NCI-H774 (cell line): ENCODE measurements at places on chromosomes 2 and 18.

GRCh38 chr18:65906621-65907034 is 155.8 kb downstream of the CDH7 start:
- no peak for DNase-seq

GRCh38 chr18:40407909-40408308 is 1547.1 kb upstream of the PIK3C3 start:
- DNase-seq = no peak

- no peak for DNase-seq
Measured at GRCh38 chr2:96325884-96326255, 753 bp downstream of the ITPRIPL1 start.

- DNase-seq = no peak
Measured at GRCh38 chr2:182020286-182021070, 34.8 kb downstream of the PPP1R1C start.

DNA sequence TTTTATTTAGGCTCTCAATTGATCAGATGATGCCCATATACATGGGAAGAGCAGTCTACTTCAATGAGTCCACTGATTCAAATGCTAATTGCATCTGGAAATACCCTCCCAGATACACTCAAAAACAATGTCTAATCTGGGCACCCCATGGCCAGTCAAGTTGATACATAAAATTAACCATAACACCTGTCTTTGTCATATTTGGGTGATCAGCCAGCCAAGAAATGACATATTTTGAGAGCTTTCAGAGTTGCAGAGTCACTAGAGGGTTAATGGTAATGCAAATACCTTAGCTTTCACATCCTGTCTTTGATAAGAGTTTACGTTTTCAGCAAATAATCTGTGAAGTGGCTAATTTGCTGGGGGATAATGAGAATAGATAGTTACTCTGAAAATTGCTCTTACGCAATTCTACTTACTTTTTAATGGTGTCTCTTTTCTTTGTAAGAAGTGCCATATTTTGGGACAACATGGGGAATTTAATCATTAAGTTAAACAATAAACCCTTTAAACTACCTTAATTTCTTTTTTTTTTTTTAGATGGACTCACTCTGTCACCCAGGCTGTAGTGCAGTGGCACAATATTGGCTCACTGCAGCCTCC is 49.1 kb downstream of the CCDC195 start:
- no peak for DNase-seq

DNA sequence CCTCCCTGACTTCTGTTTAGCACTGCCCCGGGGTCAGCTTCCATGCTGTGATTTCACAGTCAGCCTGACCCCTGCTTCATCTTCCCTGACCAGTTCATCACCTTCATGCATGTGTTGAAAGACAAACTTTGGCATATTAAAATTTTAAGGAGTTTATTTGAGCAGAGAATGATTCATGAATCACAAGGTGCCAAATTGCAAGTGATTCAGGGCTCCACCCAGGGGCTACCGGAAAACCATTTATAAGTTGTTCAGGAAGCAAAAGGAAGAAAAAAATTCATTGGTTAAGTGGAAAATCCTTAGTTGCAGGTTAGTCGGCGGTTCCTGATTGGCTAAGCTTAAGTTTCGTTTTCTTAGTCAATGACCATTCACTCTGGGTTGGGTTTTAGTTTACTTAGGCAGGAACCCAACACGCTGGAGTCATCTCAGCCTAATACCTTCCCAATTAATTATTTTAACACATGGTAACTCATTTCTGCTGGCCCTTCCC is 10.6 kb downstream of the IL1F10 start:
- no peak for DNase-seq

DNA sequence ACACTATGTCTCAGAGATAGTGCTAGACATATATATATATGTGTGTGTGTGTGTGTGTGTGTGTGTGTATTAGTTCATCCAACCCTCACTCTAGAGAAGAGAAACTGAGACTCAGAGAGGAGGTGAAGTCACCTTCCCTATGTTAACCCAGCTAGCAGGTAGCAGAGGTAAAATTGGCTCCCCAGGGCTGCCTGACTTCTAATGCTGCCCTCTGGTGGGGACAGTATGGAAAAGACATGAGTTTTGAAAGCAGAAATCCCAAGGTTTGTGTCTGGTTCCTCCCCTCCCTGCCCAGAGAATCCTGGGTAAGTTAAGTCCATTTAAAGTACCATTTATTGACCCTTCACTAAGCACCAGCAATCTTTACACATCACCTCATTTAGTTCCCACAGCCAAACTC is 137.7 kb downstream of the THNSL2 start:
- DNase-seq = no peak

DNA sequence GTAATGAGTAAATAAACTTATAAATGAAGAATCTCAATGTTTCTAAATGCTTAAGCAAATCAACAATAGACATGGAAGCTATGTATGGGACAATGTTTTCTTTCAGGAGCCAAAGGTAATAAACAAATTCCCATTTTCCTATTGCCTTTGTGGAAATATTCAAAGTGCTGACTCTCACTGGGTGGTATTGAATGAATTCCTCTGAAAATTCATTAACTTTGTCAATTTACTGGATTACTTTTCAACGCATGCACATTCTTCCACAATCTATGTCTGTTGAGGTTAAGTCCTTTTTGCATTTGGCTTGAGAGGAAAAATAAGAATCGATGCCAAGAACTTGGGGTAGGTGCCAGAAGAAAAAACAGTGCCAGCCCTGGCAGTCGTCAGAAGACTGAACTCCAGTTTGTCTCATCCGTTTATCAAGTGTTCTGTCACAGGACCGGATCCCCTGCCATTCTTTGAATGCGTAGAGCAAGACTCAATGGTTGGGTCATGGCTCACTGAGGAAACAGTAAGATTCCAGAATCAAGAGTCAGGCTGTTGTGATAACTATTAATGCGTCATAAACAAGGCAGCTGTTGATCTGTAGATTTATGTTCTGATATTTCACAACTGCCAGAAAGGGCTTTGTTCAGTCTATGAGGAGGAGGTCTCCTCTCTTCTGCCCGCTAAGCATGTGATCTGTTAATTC is 133.3 kb downstream of the GFPT1 start:
- DNase-seq = no peak

DNA sequence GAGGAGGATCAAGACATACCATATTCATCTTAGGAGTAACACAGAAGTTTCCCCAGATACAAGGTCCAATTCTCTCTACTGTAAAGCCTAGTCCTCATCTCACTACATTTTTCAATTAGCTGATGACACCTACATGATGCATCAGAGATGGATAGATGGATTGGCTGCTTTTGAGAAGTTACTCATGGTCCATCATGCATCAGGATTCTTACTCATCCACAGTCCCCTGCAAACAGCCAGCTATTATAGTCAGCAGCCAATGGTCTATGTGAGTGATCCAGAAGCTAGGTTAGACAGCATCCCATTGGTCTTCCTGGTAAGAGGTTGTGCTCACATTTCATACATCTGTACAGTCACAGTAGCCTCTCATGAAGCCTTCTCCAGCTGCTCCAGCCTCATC is 154.5 kb upstream of the NRP2 start:
- DNase-seq = no peak

DNA sequence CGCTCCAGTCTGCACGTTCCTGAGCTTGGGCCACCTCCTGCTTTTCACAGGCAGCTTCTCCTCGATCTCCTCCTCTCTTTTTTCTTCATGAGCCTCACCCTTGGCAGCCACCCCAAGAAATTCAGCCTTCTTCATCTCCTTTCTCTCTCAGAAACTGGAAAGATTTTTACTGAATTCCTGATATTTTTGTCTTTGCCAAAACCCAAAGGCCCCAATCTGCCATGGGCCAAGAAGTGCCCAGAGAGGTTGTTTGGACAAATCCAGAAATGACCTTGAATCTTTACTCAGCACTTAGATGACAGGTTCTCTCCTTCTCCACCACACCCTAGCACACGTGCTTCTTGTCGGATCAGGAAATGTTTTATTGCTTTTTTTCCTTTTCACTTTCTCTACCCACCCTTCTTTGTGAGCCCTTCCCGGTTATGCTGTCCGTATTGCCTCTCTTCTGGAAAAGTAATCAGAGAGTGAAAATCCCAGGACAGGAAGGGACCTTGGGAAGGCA is 134.5 kb upstream of the TNP1 start:
- DNase-seq = no peak

GRCh38 chr2:101961338-101962191 is 30.2 kb upstream of the IL1R2 start:
- DNase-seq = no peak

DNA sequence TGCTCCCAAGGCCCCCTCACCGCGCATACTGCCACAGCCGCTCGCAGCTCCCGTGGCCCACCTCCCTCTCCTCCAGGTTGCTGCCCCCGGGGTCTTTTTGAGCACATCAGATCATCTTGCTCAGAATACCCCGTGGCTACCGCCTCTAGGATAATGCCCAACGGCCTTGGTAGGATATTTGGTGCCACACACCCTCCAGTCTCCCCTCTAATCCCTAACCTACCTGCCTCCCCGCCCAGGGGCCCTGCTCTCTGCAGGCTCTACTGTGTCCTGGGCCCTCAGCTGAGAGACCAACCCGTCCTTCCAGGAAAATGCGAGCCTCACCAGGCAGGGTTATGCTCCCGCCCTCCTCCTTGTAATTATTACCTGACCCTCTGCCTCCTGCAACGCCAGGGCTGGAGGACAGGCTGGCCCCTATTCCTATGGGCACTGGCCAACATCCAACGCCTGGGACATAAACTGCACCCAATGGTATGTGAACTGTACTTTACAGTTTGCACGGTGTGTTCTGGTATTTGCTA is 1.5 kb upstream of the MTCL1 start:
- no peak for DNase-seq

DNA sequence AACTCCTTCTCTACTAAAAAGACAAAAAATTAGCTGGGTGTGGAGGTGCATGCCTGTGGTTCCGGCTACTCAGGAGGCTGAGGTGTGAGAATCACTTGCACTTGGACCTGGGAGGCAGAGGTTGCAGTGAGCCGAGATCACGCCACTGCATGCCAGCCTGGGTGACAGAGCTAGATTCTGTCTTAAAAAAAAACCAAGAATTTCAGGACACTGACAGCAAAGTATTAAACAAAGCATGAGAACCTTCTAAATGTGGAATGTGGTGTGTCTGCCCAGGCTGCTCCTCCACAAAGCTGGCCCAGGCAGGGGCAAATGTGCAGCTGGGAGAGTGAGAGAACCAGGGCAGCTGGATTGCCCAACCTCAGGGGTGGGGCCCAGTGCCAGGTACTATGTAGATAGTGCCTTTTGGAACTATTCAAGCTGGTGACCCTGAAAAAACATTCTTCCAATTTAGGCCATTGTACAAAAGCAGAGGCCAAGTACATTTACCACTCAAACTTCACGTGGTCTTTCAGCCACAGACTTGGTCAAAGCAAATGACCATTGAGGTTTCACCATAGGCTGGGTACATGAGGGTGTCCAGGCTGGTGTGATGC is 6.7 kb upstream of the UGT1A5 start:
- DNase-seq = no peak

GRCh38 chr2:32357318-32358110 is 691 bp downstream of the BIRC6 start:
- DNase-seq = no peak

- DNase-seq = no peak
Measured at GRCh38 chr2:86216575-86217555, 17.6 kb downstream of the MRPL35 start.

- no peak for DNase-seq
Measured at GRCh38 chr2:97967216-97967592, 28.5 kb downstream of the TMEM131 start.

DNA sequence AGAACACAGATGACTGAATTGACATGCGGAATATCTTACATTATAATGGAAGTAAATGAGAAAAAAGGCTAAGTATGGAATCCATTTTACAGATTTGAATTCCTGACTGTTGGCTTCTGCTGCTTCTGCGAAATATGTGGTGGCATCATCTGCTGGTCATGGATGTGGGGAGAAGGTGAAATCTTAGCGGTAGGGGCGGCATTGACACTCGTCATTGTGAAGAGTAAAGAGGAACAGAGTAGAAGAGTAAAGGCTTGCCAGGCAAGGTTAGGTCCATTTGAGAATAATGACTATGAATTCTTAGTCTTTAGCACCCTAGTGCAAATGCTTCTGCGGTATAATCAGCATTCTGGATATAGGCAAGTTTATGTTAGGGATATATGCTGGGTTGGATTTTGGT is 32.4 kb downstream of the ACTR3 start:
- no peak for DNase-seq

DNA sequence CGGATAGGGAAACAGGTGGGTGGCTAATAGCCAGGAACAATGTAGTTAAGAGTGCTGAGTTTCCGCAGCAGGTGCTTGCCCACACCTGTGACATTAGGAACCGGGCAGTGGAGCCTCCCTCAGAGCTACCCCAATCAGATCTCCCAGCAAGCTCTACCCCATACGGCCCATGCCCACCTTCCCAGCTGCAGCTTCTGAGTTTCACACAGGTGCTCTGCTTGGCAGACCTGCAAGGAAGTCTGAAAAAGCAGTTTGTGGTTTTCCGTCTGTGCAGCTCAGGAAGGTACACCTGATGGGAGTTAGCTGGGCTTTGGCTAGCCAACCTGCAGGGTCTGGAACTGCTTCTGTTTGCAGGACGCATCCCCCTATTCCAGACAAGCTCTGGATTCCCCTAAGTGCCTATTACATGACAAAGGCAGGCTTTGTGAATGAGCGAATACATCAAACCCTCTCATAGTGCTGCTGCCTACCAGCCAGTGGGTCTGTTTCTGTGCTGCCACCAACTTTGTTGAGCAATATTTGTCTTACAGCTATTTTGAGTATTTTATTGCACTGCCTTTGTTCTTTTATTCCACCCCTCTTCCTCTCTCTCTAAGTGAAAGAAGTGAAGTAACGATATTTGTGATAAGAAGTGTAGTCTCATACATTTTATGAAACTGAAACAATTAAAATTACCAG is 24.7 kb upstream of the CEP68 start:
- peak; percentile 15 for DNase-seq

- no peak for DNase-seq
Measured at GRCh38 chr2:100856732-100857131, 36.8 kb downstream of the NPAS2 start.

DNA sequence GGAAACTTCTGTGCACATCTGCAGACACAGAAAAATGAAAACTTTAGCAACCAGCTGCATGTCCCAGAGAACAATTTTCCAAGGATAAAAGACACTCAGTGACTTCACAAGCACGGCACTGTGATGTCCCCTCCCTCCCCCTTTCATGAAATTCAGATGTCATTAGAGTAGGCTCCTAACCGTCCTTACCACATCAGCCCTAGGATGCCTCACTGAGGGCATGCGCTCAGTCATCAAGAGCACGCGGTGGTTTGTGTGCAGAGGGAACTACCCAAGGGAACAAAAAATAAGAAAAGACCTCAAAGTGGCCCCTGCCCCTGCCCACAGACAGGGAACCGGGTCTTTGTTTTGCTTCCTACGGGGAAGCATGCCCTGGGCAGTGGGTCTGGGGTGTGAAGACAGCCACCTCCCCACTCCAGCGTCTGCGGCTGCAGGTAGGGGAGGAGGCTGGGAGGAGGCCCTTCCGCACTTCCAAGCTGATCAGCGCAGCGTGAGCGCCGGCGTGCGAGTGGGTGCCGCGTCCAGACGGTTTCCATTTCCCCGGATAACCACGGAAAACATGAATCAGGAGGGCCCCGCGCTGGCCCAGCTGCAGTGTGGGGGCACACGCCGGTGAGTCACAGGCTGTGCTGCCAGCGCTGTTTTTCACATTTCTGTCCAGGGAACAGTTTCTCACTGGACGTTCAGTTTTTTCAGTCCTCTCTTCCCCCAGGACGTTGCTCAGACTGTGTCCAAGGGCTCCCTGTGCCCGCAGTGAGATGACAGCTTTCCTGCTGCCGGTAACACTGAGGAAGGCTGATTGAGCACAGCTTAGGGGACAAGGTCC is 70.6 kb downstream of the COPS8 start:
- DNase-seq = no peak
